ENCODE measurements at places on chromosomes 11 and 22.

GRCh38 chr11:47105974-47106373 lies 70.7 kb downstream of the ARFGAP2 start:
- no peak for DNase-seq

DNA sequence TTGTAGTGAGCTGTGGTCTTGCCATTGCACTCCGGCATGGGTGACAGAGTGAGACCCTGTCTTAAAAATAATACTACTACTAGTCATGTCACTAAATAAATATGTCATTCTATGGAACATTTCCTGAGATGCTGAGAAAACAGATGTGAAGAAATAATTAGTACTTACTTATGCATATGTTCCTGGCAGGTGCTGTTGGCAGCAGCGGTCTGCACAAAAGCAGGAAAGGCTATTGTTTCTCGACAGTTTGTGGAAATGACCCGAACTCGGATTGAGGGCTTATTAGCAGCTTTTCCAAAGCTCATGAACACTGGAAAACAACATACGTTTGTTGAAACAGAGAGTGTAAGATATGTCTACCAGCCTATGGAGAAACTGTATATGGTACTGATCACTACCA lies 8.8 kb downstream of the ARCN1 start:
- no peak for DNase-seq

DNA sequence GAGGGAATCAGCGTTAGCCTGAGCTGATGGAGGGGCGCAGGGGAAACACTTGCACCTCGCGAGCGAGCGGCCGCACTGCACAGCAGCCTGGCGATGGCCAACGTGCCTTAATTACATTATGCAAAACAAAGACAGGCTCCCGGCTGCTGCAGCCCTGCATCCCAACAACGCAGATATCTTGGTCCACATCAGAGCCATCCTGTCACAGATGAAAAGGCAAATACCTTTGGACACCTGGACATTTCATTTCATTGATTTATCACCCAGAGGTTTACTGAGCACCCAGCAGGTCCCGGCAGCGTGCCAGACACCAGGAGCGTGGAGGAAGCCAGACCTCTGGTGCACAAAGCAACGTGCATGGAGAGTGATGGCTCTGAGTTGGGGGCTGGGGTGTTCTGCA lies 843.0 kb downstream of the TBC1D22A start:
- no peak for DNase-seq

DNA sequence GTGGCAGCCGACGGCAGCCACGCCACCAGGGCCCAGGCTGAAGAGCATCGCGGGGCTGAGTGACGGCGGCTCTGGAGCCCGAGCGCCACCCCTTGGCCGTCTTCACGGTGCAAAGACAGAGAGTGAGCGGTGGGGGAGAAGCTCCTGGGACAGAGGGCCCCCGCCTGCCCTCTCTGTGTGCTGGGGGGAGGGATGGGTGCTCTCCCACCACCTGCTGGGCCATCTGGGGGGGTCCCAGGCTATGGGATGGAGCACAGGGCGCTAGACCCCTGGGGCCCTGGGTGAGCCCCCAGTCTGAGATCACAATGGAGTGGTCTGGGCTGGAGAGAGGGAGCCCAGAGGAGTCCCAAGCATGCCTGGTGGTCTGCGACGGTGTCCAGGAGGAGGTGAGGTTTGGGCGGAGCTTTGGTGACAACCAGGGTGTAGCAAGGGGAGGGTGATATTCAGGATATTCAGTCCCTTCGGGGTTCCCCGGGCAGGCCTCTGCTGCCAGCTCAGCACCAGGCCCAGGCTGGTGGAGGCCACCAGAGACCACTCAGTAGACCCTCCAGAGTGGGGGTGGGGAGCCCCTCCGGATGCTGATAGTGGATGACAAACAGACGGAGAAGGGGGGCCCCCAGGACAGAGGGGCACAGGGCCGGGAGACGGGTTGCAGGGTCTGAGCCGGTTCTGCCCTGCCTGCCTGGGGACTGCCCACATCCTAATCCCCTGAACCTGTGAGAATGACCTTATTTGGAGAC lies 78.1 kb upstream of the PRR5 start:
- no peak for DNase-seq

DNA sequence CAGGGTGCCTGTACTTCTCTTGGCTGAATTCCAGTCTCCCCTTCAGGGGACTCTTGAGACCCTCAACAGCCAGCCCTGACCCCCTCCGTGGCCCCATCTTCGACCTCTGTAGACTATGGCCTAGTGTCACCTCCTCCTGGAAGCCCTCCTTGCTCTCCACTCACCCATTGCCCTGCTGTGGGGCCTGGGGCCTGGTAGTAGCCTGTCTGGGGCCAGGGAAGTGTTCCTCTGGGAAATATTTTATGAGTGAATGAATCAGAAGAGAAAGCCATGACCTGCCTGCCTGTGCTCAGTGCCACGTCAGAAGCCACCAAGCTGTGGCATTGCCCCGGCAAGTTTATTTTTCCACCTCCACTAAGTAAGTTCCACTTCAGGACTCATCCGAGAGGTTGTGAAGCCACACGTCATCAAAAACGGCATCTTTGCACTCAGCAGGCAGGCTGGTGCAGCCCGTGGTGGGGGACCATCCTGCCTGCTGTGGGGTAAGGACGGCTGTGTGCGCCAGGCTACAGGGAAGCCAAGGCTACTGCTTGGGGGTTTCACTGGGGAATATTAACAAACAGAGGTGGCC lies 59.6 kb upstream of the PPARA start:
- no peak for DNase-seq

GRCh38 chr11:6544921-6545850 lies 48.1 kb downstream of the DNHD1 start:
- no peak for DNase-seq

DNA sequence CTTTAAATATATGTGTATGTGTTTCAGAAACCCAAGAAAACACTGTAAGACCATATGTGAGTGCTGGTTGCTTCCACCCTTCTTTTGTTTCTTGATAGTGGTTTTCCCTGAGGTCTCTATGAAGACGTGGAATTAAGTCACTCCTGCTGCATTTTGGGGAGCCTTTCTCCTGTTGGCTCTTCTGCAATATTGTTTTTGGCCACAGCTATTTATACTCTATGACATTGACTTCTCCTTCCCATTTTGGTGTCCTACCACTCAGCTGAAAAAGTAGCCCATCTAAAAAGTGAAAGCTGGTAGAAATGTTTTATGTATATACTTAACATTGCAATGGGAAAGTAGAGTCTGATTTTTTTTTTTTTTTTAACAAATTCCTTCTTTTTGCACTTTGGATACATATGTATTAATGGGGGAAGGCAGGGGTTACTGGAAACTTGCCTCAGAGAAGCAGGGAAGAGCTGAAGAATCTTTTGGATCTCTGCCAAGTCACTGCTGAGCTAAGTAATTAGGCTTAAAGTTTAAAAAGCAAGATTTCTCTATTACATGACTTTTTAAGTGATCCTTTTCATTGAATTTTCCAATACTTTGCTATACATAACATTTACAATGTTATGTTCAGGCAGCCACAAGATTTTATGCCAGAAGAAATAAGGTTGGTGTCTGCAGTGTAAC lies 1.8 kb downstream of the TTC17 start:
- no peak for DNase-seq

- DNase-seq, result no peak
These were observed 24.8 kb downstream of the RASSF10 start for GRCh38 chr11:13033760-13034533.

- DNase-seq, result no peak
These were observed 8.4 kb downstream of the EMSY start for GRCh38 chr11:76453248-76453647.

GRCh38 chr11:65496304-65497140 lies 2.3 kb upstream of the MALAT1 start:
- no peak for DNase-seq

DNA sequence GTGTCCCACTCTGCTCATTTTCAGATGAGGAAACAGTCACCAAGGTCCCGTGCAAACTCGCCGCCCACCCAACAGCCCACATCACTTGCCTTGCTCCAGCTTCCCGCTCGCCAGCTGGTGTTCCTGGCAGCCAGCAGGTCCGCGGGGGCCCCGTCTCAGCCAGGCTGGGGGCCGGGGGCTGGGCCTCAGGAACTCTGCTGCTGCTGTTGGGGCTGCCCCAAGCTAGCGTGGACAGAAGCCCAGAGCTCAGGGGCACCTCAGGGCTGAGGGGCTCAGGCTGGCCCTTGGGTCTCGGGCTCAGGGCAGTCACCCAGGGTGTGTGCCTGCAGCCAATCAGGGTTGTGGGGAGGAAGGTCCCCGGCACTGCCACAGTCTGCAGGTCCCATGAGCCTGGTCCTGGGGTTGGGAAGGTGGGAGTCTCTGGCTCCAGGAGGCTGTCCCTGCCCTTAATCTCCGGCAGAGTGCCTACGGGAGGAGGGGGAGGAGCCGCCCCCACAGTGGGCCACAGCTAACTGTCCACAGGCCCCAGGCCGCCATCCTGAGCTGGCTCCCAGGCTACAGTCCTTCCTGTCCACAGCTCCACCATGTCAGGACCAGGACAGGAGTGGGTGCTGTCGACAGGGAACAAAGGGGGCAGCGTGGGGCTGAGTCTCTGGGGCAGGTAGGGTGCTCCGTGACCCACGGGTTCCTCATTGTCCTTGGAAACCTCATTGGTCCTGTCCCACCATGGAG lies 65.2 kb downstream of the ARFGAP3 start:
- DNase-seq, result no peak

DNA sequence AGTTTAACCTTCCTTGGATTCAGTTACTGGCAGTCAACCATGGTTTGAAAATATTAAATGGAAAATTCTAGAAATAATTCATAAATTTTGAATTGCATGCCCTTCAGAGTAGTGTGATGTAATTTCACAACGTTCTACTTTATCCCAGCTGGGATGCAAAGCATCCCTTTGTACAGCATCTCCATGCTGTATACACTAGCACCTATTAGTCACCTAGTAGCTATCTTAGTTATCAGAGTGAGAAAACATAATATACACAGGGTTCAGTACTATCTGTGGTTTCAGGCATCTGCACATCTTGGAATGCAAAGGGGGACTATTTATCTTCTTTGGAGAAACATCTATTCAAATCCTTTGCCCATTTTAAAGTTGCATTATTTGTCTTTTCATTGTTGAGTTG lies 30.8 kb downstream of the CBL start:
- peak; percentile 25 for DNase-seq

DNA sequence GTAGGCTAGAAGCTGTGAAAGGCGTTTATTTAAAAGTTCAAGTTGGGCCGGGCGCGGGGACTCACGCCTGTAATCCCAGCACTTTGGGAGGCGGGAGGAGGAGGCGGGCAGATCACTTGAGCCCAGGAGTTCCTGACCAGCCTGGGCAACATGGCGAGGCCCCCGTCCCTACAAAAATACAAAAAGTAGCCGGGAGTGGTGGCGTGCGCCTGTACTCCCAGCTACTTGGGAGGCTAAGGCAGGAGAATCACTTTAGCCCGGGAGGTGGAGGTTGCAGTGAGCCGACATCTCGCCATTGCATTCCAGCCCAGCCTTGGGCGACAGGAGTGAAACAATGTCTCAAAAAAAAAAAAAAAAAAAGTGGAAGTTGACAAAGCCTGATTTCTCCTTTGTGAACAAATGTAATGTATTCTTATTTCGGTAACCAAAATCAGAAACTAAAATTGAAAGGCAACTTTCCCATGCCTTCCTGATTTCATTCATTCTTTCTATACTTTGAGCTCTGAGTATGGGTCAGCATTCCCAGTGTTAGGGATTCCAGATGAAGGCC lies 825 bp downstream of the PTPMT1 start:
- no peak for DNase-seq

GRCh38 chr11:108973402-108974162 lies 308.7 kb downstream of the DDX10 start:
- DNase-seq, result peak; percentile 81

GRCh38 chr11:123903932-123904331 lies 2.0 kb downstream of the OR8D4 start:
- DNase-seq, result no peak

GRCh38 chr22:37198258-37199102 lies 10.4 kb upstream of the C1QTNF6 start:
- DNase-seq, result no peak

DNA sequence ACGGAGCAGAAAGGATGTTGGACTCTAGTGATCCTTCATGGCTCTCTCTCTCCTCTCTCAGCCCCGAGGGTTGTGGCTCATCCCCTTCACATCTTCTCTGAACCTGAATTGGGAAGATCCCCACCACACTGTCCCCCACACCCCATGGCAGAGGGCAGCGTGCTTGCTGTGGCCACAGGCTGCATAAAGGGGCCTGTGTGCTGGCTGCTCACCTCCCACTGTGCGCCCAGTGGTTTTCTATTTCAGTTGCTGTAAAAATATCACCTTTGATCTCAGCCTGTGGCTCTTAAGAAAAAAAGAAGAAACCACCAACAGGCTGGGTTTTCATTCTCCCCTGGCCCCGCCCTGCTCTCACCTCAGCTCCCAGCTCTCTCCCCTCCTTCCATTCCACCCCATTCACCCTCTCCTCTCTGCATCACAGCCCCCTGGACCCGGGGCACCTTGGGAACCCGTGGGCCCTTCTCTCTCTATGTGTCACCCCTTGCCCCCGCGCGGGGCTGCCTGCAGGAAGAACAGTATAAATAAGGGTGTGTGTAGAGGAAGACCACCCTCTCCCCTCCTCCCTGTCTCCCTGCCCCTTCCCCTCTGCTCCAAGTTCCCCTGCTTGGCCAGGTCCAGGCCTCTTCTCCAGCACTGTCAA lies 25.8 kb upstream of the WNT11 start:
- DNase-seq, result no peak

- no peak for DNase-seq
These were observed 34.0 kb downstream of the SLC22A12 start for GRCh38 chr11:64624883-64625481.

- DNase-seq, result peak; percentile 56
These were observed 178.8 kb downstream of the IGLL1 start for GRCh38 chr22:23401111-23401909.

DNA sequence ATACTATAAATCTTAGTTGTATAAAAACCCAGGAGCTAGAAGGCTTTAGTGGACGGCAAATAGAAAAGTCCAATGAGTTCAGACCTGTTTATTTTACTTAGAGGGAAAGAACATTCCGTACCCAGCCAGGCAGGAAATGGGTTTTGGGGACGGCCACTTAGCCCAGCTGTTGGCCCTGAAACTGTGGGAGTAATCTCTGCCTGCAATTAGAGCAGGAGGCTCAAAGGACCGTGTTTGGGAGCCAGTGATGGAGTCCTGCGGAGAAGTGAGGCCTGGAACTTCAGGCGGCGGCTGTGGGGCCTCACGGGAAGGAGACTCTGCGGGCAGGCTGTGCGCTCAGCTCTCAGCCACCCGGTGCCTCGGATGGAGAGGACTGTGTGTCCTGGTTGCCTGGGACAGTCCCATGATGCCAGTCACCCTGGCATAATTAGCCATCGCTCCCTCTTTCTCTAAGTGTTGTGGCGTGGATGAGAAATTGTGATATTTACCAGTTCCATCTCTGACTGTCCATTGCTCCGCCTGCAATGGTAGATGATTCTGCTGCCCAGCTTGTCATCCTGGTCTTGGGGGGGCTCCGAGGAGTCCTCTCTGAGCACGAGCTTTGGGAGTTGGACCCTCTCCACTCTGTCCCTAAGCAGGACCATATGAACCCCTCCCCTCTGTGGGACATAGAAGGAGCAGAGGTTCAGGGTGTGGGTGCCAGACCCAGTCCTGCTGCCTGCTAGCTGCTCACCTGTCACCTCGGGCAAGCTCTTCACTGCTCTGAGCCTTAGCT lies 530.3 kb downstream of the TBC1D22A start:
- no peak for DNase-seq

- no peak for DNase-seq
These were observed 15.2 kb upstream of the GAS2L1 start for GRCh38 chr22:29291215-29291614.
